GM12878 (cell line): ENCODE measurements at places on chromosomes 16 and 17. TPM values are rescaled to one million over a fixed set of nuclear protein-coding genes. Genes with fewer than 3 reads are reported as not detected.

Gene CRISPLD2
- total RNA-seq: 0.08 and 0.21 TPM in 2 replicates

Gene VASN
- total RNA-seq: 0.10 TPM in 1 of 2 replicates, not detected in the other

Gene HSD17B1
- total RNA-seq: 0.61 and 0.67 TPM in 2 replicates

Gene DNASE1L2
- total RNA-seq: 0.93 and 1.5 TPM in 2 replicates

Gene WFDC1
- total RNA-seq: not detected in 2 replicates

Gene PIK3R6
- total RNA-seq: 76.7 and 81.7 TPM in 2 replicates

Gene HBM
- total RNA-seq: not detected in 2 replicates

Gene C17orf50
- total RNA-seq: not detected in 2 replicates

Gene OR1A1
- not detected in 2 replicates for total RNA-seq

Gene HBA1
- total RNA-seq: 1.9 and 2.4 TPM in 2 replicates
